ENCODE measurements at places on chromosomes 7 and 10. TPM values are rescaled to one million over a fixed set of nuclear protein-coding genes. Genes with fewer than 3 reads are reported as not detected.

The ZNF365 gene
- total RNA-seq: 1.8 TPM

The OR13A1 gene
- total RNA-seq: not detected

The MUC12 gene
- 0.39 TPM for total RNA-seq

The KCNH2 gene
- 2.3 TPM for total RNA-seq

The OR2A7 gene
- total RNA-seq: 5.4 TPM

The CYP26C1 gene
- 0.14 TPM for total RNA-seq

The EN2 gene
- total RNA-seq: not detected

The SLC26A5 gene
- not detected for total RNA-seq

The TAS2R16 gene
- total RNA-seq: not detected

The SPDYE5 gene
- 0.20 TPM for total RNA-seq

The TMEM236 gene
- 0.05 TPM for total RNA-seq

The C10orf95 gene
- 0.16 TPM for total RNA-seq

The CCL24 gene
- not detected for total RNA-seq

The CYP2C8 gene
- total RNA-seq: 0.30 TPM

The AQP1 gene
- 0.22 TPM for total RNA-seq

The CDC14C gene
- not detected for total RNA-seq

The SPAG6 gene
- total RNA-seq: not detected

The NAT16 gene
- total RNA-seq: not detected

The SLC16A12 gene
- not detected for total RNA-seq

The RPEL1 gene
- total RNA-seq: not detected

The ELN gene
- total RNA-seq: not detected

The CFAP70 gene
- total RNA-seq: 2.6 TPM

The MMP21 gene
- 0.16 TPM for total RNA-seq

The NACAD gene
- total RNA-seq: 0.08 TPM

The FEZF1 gene
- not detected for total RNA-seq

The RTKN2 gene
- 3.7 TPM for total RNA-seq

The TMEM178B gene
- total RNA-seq: not detected

The GLI3 gene
- 0.28 TPM for total RNA-seq

The PAX4 gene
- total RNA-seq: not detected

The TWIST1 gene
- total RNA-seq: not detected

The PPP1R17 gene
- not detected for total RNA-seq

The MLXIPL gene
- not detected for total RNA-seq

The LDB3 gene
- 0.05 TPM for total RNA-seq

The ITGB8 gene
- total RNA-seq: not detected

The FGFR2 gene
- total RNA-seq: 0.14 TPM

The MGMT gene
- total RNA-seq: 9.6 TPM

The SLC18A3 gene
- total RNA-seq: not detected

The MAD1L1 gene
- total RNA-seq: 157 TPM

The PYROXD2 gene
- total RNA-seq: 9.8 TPM

The POLD2 gene
- total RNA-seq: 48.3 TPM

The WNT2 gene
- not detected for total RNA-seq

The GFRA1 gene
- total RNA-seq: not detected

Data from CD4-positive, alpha-beta T cell (primary cell).